Activated CD4-positive, alpha-beta memory T cell treated with anti-CD3 and anti-CD28 coated beads for 36 hours (primary cell): ENCODE measurements at places on chromosomes 12 and 14. TPM values are rescaled to one million over a fixed set of nuclear protein-coding genes. Genes with fewer than 3 reads are reported as not detected.

- no peak for DNase-seq
Observed at GRCh38 chr12:92289629-92290349, 144.1 kb upstream of the BTG1 start.

GRCh38 chr12:107352347-107353081, 259.2 kb upstream of the CRY1 start:
- DNase-seq: peak; percentile 62

DNA sequence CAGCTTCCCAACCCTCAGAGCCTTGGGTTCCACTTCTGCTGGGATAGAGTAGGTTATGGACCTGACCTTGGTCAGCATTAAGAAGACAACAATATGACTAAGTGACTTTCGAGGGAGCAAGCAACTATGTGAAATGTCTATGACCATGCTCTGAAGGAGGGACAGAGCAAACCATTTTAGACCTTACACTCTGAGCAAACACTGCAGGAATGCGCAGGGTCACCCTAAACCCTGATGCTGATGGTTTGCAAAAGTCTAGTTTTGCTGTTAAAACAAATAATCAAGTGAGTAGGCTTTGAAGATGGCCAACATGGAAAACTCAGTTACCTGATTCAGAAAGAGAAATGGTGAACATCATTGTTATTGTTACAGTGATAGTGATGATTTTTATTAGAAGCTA, 8.7 kb downstream of the ZCCHC8 start:
- no peak for DNase-seq

- DNase-seq: no peak
Observed at GRCh38 chr12:22974865-22975264, 349.9 kb downstream of the ETNK1 start.

DNA sequence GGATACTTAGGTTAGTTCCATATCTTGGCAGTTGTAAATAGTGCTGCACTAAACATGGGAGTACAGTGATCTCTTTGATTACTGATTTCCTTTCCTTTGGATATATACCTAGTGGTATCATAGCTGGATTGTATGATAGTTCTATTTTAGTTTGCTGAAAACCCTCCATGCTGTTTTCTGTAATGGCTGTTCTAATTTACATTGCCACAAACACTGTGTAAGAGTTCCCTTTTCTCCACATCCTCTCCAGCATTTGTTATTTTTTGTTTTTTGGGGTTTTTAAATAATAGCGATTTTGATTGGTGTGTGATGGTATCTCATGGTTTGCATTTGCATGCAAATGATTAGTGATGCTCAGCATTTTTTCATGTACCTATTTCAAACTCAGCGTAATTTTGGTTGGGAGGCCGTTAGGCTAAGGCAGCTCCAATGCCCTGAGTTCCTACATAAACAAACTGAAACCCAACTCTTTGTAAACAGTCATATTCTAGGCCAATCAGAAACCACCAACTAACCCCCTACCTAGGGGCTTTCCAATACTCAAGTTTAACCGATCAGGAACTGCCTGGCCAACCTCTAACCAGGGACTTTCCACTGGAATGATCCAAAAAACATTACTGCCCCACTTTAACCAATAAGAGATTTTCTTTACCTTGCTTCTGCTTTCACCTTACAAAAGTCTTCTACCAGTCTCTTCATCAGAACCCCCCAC, 171.6 kb downstream of the FBXL14 start:
- DNase-seq: peak; percentile 13

DNA sequence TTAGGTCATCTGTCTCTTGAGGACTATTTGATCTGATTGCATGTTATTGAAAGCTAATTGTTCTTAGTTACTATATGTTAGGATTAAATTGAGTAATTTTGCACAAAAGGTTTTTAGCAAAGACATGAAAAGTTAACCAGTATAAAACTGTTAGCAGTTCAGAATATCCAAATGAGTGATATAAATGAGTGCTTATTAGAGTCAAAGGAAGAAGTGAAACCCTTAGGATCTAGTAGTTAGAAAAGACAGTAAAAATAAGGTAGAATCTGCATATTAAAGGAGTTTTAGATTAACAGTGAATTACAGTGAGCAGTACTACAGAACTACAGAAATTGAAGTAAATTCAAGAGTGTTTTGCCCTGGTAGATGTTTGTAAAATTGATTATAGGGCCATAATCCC, 12.4 kb downstream of the RAP1B start:
- DNase-seq: no peak

- peak; percentile 48 for DNase-seq
Observed at GRCh38 chr14:64971943-64972791, at the start of gene RAB15. Gene RAB15, minus strand, starts transcription at chr14:64972336. Its CDS starts 260 bp downstream, at chr14:64972076.

- DNase-seq: no peak
Observed at GRCh38 chr12:105457026-105457425, 126.5 kb downstream of the C12orf75 start.

The SIX6 gene
- total RNA-seq: not detected

The GDF3 gene
- total RNA-seq: not detected

The AICDA gene
- total RNA-seq: not detected
